ENCODE measurements at places on chromosomes 12 and 14. TPM values are rescaled to one million over a fixed set of nuclear protein-coding genes. Genes with fewer than 3 reads are reported as not detected.
A peak's percentile ranks its signal among the peaks of the same experiment; 100 is the strongest.

DNA sequence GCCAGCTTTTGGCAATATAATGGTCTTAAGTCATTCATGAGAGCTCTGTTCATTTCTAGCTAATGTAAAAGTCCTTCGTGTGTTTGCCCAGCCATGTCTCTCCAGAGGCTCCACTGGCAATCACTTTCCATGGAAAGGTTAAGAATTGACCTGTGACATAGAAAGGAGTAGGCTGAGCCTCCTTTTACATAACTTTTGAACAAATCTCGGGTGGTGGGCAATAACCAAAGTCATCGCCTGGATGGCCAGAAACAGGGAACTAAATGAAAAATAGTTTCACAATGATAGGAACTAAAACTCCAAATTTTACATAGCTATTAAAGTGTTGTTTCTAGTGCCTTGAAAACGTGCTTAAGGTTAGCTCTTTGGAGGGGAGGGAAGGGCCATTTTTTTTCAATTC, 6.5 kb downstream of the BHLHE41 start:
- DNase-seq: no peak

DNA sequence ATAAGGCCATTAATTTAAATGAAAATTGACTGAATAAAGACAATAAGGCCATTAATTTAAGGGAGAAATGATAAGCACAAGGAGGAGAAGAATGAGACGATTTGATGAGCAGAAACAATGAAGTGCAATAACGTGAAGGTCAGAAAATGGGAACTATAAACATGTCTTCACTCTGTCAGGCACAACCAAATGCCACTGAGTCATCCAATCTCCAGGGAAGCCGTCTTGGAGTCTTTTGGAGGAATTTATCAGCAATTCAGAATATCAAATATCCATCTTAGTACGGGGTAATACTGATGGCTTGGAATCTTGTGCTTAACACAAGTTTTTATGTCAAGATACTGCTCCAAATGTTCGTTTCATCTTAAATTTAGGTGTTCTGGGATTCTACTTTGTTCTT, 159.9 kb downstream of the CAPZA3 start:
- no peak for DNase-seq

DNA sequence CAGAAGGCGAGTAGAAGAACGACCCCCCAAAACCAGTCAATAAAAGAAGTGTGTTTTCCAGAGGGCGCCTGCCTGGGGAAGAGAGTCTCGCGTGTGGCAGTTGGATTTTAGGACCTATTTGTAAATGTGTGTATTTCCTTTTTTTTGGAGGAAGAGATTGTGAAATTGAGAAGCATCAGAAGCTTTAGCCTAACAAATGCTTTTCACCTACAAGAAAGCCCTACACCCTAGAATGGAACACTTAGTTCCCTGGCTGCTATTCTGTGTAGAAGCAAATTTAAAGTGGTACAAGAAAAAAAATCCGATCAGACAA, 1.3 kb downstream of the RCOR1 start:
- no peak for DNase-seq

DNA sequence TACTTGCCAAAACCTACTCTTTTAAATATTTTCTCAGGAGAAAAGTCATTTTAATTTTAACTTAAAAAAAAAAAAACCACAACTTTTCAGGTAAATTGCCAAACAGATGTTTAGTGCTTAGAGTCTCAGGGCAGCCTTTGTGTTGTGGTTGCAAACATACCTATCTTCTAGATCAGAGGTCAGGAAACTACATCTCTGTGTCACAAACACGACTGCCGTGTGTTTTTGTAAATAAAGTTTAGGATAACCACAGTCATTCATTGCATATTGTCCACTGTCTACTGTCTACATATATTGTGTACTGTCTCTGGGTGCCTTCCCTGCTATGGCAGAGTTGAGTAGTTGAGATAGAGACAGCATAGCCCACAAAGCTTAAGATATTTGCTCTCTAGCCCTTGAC, 48.9 kb downstream of the DYRK2 start:
- DNase-seq: no peak

GRCh38 chr14:41718477-41719166, 111.9 kb downstream of the LRFN5 start:
- DNase-seq: peak; percentile 26

DNA sequence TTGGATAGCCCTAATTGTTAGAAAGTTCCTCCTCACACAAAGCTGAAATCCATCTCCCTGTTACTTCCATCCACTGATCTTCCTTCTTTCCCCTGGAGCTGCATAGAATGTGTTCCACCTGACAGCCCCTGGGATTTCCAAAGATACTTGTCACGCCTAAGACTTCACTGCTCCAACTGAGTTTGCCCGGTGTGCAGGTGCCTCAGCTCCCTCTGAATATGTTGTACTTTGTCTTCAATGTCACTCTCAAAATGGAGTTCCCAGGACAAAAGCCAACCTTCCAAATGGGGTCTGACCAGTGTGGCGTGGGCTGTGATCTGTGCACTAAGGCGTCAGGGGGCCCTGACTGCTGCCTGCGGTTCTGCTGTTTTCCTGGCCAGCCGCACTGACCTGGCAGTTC, 42.8 kb downstream of the CACNA2D4 start:
- no peak for DNase-seq

Gene CHFR
- 16.4 TPM for total RNA-seq

DNA sequence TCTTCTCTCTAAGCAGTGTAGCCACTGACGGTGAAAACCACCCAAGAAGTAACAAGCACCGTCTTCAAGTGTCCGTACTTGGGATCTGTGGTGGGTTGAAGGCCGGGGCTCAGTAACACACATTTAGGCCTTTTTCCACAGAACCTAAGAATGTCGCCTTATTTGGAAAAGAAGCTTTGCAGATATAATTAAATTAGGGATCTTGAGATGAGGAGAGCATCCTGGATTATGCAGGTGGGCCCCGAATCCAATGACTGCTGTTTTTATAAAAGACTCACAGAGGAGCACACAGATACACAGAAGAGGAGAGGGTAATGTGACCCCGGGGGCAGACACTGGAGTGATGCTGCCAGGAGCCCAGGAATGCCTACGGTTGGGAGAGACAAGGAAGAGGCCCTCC, 46.3 kb downstream of the RIMBP2 start:
- DNase-seq: no peak

DNA sequence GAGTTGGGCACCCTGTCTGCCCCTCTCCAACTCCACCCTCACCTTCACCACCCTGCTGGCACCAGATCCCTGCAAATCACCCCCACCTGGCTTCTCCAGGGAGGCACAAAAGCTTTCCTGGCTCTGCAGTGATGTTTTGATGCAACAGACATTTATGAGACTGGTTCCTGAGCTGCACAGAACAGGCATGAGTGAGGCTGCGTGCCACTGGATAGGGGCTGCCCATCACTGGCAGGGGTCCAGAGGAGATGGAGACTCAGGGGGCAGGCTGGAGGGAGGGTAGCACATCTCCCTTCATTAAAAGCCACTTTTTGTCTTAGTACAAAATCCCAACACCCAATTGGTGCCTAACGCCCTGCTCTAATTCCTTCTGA, 17.3 kb upstream of the ZDHHC22 start:
- no peak for DNase-seq

GRCh38 chr14:103308717-103309616, 25.1 kb upstream of the EIF5 start:
- no peak for DNase-seq

GRCh38 chr14:98914942-98915341, 357.1 kb downstream of the BCL11B start:
- DNase-seq: no peak

DNA sequence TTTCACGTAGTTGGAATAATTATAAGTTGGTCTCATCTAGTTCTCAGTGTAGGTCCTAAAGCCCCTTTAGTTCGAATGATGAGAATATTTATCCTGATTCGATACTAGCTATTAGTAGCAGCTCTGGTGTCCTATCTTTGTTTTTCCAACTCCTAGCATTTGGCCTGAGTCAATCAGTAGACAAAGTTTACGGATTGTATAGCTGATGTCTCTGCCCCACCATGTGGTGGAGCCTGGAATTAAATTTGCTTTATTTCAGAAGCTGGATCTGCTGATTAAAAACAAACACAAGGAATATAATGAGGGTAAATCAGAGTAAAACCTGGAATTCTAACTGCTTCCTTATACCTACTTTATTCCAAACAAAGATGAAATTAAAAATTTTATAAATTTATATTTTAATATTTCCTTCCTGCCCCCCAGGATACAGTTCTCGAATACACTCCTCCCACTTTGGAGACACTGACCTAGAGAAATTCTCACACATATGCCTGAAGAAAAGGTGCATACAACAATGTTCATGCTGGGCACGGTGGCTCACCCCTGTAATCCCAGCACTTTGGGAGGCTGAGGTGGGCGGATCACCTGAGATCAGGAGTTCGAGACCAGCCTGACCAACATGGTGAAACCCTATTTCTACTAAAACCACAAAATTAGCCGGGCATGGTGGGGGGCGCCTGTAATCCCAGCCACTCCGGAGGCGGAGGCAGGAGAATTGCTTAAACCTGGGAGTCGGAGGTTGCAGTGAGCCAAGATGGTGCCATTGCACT, 7.6 kb upstream of the BRMS1L start:
- DNase-seq: peak; percentile 42

Gene ZNF385A
- total RNA-seq: 0.34 TPM

GRCh38 chr14:57161583-57162234, 107.0 kb downstream of the EXOC5 start:
- DNase-seq: no peak

- DNase-seq: peak; percentile 51
Measured at GRCh38 chr14:65949711-65950516, 536.3 kb upstream of the CCDC196 start.

Measured in Daoy (cell line).